ENCODE measurements at places on chromosomes 13 and 19.
A peak's percentile ranks its signal among the peaks of the same experiment; 100 is the strongest.

- no peak for DNase-seq
Measured at GRCh38 chr19:11387162-11388034, 3.3 kb upstream of the EPOR start.

DNA sequence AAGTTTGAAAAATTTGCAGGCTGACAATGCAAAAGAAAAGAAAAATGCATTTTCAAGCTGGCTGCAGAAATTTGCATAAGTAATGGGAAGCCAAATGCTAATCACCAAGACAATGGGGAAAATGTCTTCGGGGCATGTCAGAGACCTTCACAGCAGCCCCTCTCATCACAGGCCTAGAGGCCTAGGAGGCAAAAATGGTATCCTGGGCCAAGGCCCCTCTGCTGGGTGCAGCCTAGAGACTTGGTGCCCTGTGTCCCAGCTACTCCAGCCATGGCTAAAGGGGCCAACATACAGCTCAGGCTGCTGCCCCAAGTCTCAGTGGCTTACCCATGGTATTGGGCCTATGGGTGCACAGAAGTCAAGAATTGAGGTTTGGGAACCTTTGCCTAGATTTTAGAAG is 155.2 kb downstream of the B3GLCT start:
- no peak for DNase-seq

DNA sequence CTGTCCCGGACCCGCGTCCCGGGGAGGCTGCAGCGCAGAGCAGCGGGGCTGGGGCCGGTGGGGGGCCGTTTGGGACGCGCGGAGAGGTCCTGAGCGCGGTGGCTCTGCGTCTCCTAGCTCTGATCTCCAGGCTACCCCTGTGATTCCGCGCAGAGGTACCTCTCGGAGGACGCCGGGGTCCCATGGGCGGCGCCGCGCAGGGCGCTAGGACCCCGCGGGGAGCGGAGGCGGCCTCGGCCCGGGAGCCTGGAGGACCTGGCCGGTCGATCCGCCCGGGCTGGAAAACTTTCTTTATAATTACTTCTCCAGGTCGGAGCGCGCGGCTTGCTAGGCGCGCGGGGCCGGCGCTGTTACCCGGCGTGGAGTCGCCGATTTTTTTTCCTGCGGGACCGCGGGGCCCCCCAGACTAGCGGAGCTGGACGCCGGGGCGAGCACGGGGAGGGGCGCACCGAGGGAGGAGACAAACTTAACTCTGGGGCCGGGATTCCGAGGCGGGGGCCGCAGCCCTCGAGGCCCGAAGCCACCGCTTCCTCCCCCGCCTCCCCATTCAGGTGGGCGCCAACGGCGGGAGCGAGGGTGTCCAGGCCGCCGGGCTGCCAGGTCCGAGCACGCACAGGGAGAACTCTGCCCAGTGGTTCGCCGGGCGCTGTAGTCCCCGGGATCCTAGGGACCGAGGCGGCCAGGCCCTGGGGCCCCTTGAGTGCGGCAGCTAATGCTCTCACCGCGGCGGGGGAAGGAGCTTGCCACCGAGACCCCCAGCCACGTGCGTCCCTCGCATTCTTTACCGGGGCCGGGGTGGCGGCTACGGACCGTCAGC is 848 bp upstream of the CEBPA start:
- DNase-seq: no peak

DNA sequence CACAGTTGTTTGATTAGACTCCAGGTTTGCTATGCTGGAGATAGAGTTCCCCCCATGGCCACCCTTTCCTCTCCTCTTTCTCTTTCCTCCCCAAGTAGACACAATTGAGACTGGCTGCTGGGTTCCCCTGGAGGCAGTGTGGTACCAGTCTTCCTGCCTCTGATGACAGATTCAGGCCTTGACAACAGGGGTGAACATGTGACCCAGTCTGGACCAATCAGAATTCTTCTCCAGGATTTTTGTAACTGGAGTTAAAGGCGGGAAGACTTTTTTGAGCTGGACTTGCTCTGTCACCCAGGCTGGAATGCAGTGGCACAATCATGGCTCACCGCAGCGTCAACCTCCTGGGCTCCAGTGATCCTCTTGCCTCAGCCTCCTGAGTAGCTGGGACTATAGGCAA is 48.7 kb downstream of the CCNE1 start:
- DNase-seq: no peak

DNA sequence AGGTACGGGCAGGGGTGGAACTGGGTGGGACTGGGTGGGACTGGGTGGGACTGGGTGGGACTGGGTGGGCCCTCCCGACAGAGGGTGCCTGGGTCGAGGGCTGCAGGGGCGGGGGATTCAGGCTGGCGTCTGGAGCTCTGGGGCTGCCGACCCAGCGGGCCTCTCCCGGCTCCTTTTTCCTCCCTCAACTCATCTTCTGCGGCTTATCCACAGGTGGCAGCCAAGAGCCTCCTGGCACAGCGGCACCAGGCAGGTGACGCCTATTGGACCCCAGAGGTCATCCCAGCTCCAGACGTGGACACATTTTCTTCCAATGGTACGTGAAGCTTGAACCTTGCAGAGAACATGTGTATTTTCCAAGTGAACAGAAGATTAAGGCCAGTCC is 533 bp downstream of the ZNF544 start:
- DNase-seq: no peak

- no peak for DNase-seq
Measured at GRCh38 chr13:51329606-51330005, 9.9 kb upstream of the SERPINE3 start.

GRCh38 chr13:94646904-94647303 is 45.2 kb downstream of the GPR180 start:
- DNase-seq: no peak

DNA sequence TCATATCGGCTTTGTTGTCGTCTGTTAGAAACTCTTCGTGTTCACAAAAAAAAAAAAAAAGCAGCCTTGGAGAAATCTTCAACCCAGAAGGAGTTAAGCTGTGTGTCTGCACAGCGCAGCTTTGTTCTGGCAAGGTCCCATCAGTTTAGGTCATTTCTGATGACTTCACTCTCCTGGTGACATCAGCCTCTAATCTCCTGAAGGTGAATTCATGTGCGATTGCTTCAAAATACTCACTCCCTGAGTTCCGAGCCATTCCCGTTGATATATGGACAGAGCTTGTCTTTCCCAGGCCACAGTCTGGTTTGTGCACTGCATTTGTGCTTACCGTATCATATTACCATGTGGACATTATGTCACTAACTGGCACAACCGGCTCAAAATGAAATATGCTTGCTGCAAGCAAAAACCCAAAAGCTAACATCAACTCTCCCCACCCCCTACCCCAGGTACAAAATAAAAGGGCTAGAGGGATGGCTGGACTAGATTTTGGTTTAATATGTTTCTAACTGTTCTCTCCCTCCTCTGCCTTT is 342.4 kb downstream of the KCNRG start:
- peak; percentile 61 for DNase-seq

DNA sequence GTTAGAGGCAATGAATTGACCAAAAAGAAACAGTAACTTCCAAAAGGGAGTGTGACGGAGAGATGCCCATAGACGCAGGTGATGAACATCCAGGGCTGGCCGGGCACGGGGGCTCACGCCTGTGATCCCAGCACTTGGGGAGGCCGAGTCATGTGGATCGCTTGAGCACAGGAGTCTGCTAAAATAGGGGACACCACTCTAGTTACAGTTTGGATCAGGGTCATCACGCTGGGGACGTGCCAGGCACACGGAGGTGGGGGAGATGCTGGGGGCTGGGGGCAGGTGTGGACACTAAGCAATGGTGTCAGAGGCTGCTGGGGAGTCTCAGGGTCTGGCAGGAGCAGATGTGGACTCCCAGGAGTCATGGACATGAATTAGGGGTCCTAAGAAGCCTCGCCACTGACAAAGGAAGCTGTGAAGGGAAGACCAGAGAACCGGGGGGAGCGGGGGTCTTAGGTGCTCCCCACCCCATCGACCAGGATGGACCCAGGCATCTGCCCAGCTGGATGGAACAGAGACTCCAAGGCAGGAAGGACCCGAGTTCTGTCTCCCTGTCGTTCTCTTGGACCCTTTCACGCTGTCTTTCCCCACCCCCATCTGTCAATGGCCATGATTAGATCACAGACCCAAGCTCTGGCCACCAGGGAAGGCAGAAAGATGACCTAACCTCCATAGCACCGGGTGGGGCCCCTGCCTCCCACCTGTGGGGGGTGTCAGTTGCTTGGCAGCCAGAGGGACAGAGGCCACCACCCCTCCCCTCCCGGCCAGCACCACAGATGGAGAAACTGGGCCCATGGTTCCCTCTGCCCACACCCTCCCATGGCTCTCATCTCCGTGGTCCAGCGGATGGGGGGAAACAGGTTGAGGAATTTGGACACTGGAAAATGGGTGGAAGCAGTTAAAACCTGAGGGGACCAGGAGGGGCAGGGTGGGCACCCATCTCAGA is 19.6 kb downstream of the CCDC8 start:
- DNase-seq: no peak

GRCh38 chr19:32324631-32325285 is 20.7 kb upstream of the ZNF507 start:
- no peak for DNase-seq

DNA sequence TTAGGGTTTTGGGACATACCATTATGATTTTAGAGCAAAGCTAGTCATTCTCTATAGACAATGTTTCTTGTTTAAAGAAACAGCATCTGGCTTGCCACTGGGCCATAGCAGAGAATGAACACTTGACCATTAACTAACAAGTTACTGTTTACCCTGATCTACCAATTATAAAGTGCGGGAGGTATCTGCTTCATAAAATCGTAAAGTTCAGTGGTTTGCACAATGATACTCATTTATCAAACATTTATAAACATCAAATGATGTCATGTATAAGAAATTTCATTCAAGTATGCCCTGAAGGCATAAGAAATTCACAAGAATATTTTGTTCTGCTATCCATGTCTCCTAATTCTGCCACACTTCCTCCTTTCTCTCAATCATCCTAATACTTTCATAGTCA is 139.2 kb downstream of the PCDH20 start:
- DNase-seq: no peak

DNA sequence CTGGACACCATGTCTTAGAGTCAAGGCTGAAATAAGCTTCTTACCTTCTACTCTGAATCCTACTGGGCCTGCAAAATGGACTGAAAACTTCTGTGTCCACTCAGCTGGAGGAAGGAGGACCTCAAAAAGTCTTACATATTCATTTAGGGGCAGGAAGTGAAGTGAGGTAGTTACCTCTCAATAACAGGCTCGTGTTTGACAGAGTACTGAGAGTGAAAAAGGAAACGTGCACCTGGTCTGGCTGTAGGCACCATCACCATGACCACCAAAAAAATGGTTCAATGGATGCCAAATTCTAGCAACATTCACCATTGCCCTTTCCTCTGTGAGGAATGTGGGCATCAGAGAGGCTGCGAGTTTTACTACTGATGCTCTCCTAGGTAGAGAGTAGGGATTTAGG is 176.2 kb downstream of the RFC3 start:
- no peak for DNase-seq

DNA sequence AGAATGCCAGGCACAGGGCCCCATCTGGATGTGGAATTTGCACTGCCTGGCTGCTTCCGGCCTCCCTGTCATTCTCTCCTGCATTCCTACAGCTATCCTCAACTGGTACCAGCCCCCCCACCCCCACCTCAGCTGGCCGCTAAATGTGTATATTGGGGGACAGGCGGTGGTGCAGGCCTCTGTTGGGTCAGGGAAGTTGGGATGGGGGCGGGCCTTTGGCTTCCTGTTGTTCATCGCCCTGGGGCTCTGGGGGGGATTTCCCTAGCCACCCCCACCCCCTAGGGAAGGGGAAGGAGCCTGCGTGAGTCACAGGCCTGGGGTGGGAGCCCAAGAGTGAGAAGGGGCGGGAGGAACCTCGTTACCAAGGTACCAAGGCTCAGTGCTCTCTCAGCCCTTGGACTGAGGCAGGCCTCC is 10.6 kb downstream of the POU2F2 start:
- DNase-seq: no peak

DNA sequence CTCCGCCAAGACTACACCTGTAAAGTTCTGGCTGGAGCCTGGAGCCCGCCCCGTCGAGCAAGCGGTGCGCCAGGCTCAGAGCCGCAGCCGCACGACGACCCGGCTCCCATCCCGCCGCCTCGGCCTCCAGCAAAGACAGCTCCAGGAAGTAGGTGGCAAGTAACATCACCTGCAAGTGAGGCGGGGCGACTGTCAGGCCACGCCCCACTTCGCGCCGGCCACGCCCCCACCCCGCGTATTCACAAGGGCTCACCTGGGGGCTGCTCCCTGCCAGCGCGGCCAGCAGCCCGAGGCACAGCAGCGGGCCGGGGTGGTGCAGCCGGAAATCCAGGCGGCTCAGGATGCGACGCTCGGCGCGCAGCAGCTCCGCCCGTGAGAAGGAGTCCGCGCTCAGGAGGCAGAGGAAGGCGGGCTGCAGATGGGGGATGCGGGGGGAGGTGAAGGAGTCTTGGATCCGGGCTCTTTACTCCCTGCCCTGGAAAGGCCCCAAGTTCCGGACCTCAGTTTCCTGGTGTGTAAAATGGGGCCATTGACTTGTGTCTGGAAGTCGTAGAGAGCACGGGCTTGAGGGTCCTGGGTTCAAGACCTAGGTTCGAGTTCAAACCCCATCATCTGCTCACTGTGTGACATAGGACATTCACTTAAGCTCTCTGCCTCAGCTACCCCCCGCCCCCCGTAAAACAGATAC is 3.2 kb downstream of the CCNP start:
- DNase-seq: no peak

GRCh38 chr19:52665529-52665928 is 27.4 kb upstream of the ZNF83 start:
- no peak for DNase-seq

- DNase-seq: no peak
Measured at GRCh38 chr13:32881074-32881776, 135.0 kb upstream of the KL start.

DNA sequence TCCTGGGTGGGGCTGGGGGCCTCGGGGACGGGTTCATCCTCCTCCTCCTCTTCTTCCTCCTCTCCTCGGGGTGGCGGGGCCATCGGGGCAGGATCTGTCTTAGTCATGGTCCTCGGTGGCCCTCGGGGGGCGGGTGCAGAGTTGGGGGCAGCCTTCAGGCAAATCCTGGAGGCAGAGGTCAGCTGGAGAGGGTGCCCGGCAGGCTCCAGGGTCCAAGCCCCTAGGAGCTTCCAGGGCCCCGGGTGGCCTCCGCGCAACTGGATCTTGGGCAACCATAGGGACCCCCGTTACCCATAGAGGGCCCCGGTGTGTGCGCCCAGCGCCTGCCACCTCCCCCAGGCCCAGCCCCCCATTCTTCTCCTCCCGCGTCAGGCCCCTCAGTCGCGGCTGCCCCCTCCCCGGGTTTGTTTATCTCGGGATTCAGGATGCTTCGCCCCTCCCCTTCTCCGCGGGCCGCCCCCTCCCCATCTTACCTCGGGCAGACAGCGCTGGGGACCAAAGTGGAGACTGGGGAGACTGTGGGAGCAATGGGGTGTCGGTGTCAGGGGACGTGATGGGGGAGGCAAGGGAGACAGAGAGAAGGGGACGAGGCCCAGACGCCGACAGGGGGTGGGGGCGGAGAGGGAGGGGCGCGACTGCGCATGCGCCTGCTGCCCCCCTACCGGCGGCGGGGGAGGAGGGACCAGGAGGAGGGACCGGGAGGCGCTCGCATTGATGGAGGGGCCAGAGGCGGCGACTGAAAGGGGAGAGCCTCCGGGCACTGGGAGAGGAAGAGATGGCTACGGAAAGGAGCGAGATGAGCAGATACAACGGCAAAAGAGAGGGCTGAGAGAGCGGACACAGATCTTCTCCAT is at the start of gene CLIP3:
Gene CLIP3 (minus strand): TSS at position 623 of the 854 bp plus-strand sequence. CDS start 516 bp downstream, at position 107.
- peak; percentile 51 for DNase-seq

All from NCI-H510A (cell line).